ENCODE measurements at places on chromosomes 5 and 9. TPM values are rescaled to one million over a fixed set of nuclear protein-coding genes. Genes with fewer than 3 reads are reported as not detected.

The NFIB gene
- total RNA-seq = 1.5 TPM

GRCh38 chr5:10703676-10704075, 57.4 kb downstream of the DAP start:
- no peak for DNase-seq
- peaks cover 1% of the 10 kb centered on the region for H3K27me3 ChIP-seq
- H3K36me3 ChIP-seq = no peaks in the 10 kb centered on the region
- no peak overlapping the region for H3K4me3 ChIP-seq
- peaks cover 6% of the 10 kb centered on the region for H3K4me1 ChIP-seq
- no peak overlapping the region for H3K27ac ChIP-seq

- peak; percentile 66 for DNase-seq
- peak overlapping the region; percentile 5 for H3K27ac ChIP-seq
- peaks cover 2% of the 10 kb centered on the region for H3K4me1 ChIP-seq
These were observed 16.7 kb downstream of the GFPT2 start for GRCh38 chr5:180336234-180337020.

The CDC26 gene
- total RNA-seq = 13.4 TPM

The LTC4S gene
- total RNA-seq = 0.91 TPM

The MCIDAS gene
- total RNA-seq = not detected

The OR1L6 gene
- total RNA-seq = not detected

DNA sequence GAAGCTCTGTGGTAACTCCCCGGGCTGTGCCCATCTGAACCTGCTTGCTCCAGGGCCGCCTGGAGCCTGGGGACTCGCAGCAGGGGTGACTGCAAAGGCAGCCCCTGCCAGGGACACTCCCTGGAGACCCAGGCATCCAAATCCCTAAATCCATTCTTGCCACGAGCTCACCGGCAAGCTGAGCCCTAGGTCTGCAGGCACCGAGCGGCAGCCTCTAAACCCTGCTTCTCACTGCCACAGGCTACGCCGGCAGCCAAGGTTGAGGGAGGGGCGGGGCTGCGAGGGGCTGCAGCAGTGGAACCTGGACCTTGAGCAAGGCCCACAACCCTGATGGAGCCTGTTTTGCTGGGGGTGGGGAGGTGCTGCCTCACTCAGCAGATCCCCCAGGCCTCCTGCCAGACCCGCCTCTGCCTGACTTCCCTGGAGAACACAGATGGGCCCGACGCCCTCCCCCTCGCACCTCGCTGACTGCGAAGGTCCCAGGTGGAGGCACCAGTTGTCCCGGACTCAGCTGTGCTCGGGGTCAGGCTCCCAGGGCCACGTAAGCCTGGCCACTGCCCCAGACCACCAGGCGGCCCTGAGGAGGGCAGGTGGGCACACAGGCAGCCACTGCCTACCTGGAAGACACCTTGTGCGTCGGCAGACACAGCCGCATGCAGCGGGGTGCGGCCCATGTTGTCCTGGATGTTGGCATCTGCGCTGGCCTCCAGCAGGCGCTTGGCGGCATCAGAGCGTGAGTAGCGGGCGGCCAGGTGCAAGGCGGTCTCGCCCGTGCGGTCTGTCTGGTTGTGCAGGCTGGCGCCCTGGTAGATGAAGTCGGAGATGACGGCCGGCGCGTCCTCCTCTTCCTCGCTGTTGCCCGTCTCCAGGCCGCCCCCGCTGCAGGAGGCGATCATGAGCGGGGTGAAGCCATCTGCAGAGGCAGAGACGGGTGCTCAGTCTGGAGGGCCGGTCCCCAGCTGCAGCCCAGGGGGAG, 17.4 kb upstream of the SEC16A start:
- peaks cover 3% of the 10 kb centered on the region for H3K4me1 ChIP-seq
- no peaks in the 10 kb centered on the region for H3K36me3 ChIP-seq
- no peak overlapping the region for H3K27ac ChIP-seq
- peaks cover 3% of the 10 kb centered on the region for H3K27me3 ChIP-seq

The GABRA1 gene
- total RNA-seq = not detected

The IL7R gene
- not detected for total RNA-seq

- H3K4me1 ChIP-seq = peaks cover 10% of the 10 kb centered on the region
- no peak overlapping the region for H3K4me3 ChIP-seq
- DNase-seq = no peak
- no peak overlapping the region for H3K27ac ChIP-seq
- H3K36me3 ChIP-seq = no peaks in the 10 kb centered on the region
- H3K27me3 ChIP-seq = no peaks in the 10 kb centered on the region
These were observed 40.6 kb upstream of the SHB start for GRCh38 chr9:38109601-38110000.

DNA sequence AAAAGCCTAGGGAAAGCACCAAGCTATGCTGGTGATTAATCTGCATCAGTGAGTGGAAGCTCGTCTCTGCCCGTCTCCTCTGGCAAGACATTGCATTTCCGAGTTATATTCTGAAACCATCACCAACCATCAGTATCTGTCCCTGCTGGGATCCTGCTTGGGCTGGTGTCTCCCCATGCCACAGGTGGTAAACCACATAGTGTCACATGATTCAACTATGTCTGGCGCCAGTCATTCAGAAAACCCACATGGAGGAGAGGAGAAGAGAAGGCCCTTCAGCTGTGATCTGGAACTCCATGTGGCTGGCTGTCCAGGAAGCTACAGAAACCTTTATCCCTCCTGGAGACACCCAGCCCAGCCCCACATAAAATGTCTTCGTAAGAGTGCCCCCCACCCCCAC, 4.8 kb downstream of the IL9 start:
- no peak overlapping the region for H3K27ac ChIP-seq
- H3K4me3 ChIP-seq = no peak overlapping the region
- H3K36me3 ChIP-seq = no peaks in the 10 kb centered on the region
- H3K4me1 ChIP-seq = peaks cover 2% of the 10 kb centered on the region
- no peak for DNase-seq
- H3K27me3 ChIP-seq = peaks cover 1% of the 10 kb centered on the region

DNA sequence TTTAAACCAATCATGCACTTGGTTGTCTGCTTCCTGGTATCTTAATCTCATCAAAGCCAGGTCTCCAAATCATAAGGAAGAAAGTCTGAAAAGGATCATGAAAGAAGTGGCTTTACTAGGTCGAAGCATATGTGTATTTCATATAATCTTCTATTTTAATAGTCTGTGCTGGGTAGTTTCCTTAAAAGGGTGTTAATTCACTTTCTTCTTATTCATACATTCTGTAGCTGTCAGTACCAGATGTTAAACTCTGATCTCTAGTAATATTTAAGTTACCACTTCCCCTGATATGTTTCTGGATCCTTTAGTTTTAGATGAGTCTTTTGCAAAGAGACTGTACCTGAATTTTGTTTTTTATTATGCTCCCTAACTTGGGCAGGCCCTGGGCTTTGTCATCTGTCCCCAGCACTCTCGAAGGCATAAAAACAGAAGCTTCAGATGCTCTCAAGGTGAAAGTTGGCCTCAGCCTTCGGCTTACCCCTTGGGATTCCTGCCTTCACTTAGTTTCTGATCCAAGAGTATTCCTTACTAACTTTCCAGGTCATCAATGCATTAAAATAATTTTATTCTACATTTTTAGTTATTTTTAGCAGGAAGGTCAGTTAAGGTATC, 15.0 kb upstream of the LNPEP start:
- DNase-seq = no peak
- H3K27me3 ChIP-seq = peaks cover 3% of the 10 kb centered on the region
- peaks cover 2% of the 10 kb centered on the region for H3K4me1 ChIP-seq
- no peak overlapping the region for H3K27ac ChIP-seq
- H3K4me3 ChIP-seq = no peak overlapping the region
- H3K36me3 ChIP-seq = no peaks in the 10 kb centered on the region

The NOXA1 gene
- 2.6 TPM for total RNA-seq

DNA sequence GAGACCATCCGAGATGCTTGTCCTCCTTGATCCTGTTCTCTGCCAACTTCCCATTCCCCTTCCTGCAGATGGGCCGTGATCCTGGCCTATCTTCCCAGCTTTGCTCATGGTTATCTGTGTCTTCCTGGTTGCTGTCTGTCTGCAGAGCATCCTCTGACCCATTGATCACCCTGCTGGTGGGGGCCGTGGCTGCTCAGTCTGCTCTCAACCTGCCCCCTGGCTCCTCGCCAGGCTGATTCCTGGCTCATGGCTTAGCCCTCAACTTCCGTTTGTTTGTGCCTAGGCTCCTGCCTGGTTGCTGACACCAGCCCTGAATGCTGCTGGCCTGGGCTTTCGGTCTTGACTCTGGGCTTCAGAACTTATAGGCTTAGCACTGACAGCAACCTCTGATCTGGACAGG, 67.1 kb upstream of the SMIM15 start:
- no peaks in the 10 kb centered on the region for H3K36me3 ChIP-seq
- no peaks in the 10 kb centered on the region for H3K27me3 ChIP-seq
- no peak overlapping the region for H3K27ac ChIP-seq

The INSL4 gene
- not detected for total RNA-seq

DNA sequence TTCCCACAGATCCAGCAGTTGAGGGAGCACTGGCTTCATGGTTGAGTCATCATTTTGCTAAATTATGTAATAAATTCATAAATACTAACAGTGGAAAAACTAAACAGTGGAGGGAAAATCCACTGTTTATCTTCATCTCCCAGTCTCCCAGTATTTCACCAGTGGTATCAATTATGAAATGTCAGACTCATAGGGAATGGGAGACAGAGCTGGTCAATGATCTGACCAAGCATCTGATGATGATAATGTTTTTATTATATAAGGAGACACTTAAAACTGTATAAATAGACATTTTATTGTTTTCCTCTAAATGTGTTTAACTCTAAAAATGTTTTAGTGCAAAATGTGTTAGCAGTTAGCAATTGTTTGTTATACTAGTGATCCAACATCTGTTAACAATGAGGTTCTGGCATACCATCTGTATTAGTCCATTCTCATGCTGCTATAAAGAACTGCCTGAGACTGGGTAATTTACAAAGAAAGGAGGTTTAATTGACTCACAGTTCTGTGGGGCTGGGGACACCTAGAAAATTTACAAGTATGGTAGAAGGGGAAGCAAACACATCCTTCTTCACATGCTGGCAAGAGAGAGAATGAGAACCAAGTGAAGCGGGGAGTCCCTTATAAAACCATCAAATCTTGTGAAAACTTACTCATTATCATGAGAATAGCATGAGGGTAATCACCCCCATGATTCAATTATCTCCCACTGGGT, 11.8 kb upstream of the REEP5 start:
- H3K27me3 ChIP-seq = no peaks in the 10 kb centered on the region
- DNase-seq = no peak
- H3K27ac ChIP-seq = no peak overlapping the region
- no peaks in the 10 kb centered on the region for H3K36me3 ChIP-seq
- peaks cover 3% of the 10 kb centered on the region for H3K4me1 ChIP-seq

The PCDHB8 gene
- total RNA-seq = 19.8 TPM
